ENCODE measurements at places on chromosomes 7 and 10.

DNA sequence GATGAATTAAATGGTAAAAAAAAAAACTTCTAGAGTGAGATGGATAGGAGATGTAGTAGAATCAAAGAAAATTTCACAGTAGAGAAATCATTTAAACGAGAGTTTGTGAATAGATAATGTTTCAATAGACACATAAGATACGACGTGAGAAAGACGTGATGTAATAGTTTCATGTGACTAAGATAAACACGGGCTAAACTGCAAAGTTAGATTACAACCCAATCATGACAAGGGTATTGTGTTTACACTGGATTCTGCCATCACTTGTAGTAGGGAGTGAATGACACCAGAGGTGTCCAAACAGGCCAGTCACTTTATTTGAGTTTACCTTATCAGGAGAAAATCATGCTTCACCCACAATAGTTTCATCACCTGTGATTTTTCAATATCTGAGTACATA, 21.6 kb downstream of the SEMA3D start:
- DNase-seq, result no peak

DNA sequence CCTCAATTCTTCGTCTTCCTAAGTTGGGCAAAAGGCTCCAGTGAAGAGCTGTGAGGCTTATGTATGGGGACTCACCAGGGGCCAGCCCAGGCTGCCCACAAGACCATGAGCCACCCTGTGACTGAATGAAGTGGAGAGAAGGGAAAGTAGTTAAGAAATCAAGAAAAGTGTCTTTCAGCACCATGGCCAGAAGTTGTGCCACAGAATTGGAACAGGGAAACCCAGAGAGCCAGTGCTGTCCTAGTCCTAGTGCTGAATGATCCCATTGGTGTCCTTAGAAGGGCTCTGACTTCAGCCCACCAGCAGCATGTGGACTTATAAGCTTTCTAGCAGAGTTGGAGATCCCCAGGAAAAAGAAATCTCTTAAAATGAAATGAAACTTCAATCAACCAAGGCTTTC, 37.0 kb upstream of the CCSER2 start:
- peak; percentile 61 for DNase-seq

DNA sequence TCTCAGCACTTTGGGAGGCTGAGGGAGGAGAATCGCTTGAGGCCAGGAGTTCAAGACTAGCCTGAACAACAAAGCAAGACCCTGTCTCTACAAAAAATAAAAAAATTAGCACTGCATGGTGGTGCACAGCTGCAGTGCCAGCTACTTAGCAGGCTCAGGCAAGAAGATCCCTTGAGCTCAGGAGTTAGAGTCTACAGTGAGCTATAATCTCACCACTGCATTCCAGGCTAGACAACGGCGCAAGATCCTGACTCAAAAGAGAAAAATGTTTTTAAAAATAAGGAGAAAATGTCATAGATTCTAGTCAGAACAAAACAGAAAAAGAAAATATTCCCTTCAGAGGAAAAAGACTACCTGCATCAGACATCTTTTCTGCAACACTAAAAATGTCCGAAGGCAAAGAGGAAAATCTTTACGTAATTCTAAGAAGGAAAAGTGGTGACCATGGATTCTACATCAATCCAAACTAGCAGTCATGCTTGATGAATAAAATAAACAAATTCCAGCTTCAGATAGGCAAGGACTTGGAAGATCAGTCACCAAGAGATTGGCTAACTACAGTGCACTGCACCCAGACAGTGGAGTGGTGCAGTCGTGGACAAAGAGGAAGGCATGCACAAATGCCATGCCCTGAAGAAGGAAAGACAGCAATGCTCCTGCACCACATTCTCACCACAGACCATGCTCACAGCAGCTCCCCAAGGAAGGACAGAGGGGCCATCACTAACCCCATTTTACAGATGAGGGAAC, 54.3 kb downstream of the ERCC6 start:
- DNase-seq, result no peak

GRCh38 chr7:51140199-51141164, 176.1 kb downstream of the COBL start:
- no peak for DNase-seq

GRCh38 chr10:50419091-50419490, 167.8 kb upstream of the ASAH2 start:
- no peak for DNase-seq

GRCh38 chr10:73559590-73559989, 31.6 kb downstream of the USP54 start:
- DNase-seq, result peak; percentile 35

- no peak for DNase-seq
Measured at GRCh38 chr7:44854644-44855364, 6.9 kb upstream of the H2AZ2 start.

All from A172 (cell line).